ENCODE measurements at places on chromosomes 12 and 14.

- DNase-seq = no peak
Measured at GRCh38 chr12:54306925-54307741, 6.3 kb upstream of the NFE2 start.

DNA sequence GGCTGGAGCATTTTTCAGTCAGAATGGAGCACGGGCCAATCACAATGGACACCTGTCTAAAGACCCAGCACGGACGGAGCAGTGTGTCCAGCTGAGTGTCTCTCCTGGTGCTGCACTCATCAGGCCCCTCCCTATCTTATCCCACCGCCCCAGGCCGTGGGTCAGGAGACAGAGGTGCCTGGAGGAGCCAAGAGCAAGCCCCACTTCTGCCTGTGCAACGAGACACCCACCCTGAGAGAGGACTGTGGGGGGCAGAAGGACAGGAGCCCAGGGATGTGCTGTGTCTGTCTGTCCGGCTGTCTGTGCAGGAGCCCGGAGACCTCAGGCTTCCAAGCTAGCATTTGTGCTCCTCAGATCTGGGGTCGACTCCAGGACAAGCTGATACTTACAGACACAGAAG, 69.6 kb upstream of the SFSWAP start:
- DNase-seq = no peak

DNA sequence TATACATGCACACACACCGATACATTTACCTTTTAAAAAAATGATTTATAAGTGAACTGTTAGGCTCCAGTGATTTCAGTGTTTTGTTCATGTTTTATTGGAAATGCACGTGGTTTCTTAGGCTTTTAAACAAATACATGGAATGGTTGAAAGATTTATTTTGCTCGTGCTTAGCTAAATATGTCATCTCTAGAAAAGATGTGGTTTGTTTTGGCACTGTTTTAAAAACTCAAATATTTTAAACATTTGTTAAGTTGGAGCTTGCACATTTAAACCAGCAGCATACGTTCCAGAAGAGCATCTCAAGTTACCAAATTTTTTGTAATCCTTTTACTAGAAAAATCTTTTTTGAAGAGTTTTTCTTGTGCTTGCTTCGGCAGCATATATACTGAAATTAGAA, 44.5 kb downstream of the FOXA1 start:
- DNase-seq = no peak

- DNase-seq = no peak
Measured at GRCh38 chr14:77296155-77296554, 24.5 kb downstream of the POMT2 start.

DNA sequence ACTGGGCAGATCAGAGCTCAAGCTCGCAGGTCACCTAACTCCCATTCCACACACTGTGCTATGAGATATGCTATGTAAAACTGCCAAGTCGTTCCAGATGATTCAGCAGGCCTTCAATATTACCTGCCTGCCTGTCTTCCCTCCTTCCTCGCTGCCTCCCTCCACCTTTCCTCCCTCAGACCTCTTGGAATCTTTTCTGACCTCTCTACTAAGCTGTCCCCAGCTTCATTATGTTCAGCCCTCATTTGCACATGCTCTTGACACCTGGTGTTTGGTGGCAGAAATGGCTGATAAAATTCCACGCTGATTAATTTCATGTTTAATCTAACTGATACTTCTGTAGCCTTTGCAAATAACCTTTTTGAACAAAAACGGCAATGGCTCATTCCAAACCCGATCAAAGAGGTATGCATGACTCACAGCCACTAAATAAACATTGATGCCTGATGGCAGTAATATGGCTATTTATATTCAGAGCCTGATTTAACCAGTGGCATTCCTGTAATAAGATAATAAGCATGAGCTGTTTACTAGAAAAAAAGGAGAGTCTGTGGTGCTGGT, 130.8 kb upstream of the EGLN3 start:
- no peak for DNase-seq

GRCh38 chr12:60020068-60020467, 424.2 kb downstream of the SLC16A7 start:
- DNase-seq = no peak

Measured in stimulated activated CD8-positive, alpha-beta memory T cell treated with anti-CD3 and anti-CD28 coated beads, Interleukin-12 subunit alpha, Interleukin-12 subunit beta, amount 100 ng/mL, for 4 hours (primary cell).